CD4-positive, alpha-beta T cell treated with Interleukin-15 for 4 hours (primary cell): ENCODE measurements at places on chromosomes 11 and 22.

DNA sequence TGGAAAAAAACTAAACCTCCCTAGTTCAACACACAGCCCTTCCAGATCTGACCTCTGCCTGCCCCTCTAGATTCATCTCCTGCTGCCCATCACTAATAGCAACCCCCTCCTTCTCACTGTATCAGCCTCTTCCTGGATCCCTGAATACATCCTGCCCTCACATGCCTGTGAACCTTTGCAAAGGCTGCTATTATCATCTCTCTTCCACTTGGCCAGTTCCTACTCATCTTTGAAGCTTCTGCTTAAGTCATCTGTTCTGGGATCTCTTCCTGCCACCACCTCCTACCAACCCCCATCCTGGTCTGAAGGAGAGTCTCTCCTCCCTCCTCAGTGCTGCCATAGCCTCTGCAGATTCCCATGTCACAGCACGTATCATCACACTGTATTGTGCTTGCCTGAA is 38.0 kb upstream of the AMOTL1 start:
- DNase-seq, result no peak

DNA sequence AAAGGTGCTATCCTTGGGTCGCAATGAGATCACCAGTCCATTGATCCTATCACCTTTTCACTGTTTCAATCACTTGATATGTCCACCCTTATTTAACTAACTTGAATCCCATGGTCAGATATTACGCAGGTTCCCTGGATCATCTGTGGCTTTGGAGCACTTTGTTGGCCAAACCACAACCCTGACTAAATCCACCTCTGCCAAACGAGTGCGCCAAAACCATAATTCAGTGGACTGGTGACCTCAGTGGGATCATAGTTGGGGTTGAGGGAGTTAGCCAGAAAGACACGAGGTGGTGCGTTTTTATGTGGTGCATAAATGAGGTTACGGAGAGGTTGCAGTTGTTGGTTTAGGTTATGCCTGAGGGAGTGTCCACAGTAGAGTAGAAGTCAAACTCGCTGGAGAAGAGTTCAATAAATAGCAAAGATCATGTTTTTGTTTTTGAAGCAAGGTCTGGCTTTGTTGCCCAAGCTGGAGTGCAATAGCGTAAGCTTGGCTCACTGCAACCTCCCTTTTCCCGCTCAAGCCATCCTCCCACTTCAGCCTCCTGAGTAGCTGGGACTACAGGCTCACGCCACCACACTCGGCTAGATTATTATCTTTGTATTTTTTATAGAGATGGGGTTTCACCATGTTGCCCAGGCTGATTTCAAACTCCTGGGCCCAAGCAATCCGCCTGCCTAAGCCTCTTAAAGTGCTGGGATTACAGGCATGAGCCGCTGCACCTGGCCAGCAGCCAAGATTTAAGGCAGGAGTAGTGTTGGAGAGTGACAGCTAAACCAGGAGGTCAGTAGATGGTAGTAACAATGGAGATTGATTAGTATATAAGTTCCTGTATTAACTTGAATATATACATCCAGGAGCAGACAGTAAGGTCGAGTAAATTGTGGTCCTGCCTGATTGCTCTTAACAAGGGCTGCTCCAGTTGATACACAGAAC is 4.5 kb downstream of the FOXR1 start:
- DNase-seq, result no peak

- DNase-seq, result no peak
These were observed 7.5 kb upstream of the KRTAP5-7 start for GRCh38 chr11:71519546-71519945.

DNA sequence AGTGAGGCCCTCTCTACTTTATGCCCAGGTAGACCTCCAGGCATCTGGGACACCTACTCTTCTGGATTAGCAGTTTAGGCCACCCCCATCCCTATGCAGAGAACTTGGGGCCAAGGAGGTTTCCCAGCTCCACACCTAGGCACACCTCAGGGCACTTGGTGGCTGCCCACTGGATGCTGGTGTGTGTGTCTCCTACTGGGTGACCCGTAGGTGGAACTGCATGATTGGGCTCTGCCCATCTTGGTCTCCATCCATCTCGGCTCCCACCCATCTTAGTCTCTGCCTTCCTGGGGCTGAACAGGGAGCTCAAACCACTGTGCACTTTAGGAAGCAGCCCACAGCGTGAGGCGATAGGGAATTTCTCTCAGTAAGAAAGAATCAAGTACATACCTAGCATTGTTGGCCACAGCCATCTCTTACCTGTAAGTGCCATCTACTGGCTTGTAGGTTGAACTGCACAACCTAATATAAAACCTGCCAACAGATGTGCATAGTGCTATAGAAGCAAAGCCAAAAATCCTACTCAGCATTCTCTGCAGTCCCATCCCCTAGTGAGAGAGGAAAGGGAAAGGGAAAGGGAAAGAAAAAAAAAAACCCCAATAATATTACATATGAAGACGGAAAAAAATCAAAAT is 61.6 kb upstream of the PTPN5 start:
- no peak for DNase-seq

DNA sequence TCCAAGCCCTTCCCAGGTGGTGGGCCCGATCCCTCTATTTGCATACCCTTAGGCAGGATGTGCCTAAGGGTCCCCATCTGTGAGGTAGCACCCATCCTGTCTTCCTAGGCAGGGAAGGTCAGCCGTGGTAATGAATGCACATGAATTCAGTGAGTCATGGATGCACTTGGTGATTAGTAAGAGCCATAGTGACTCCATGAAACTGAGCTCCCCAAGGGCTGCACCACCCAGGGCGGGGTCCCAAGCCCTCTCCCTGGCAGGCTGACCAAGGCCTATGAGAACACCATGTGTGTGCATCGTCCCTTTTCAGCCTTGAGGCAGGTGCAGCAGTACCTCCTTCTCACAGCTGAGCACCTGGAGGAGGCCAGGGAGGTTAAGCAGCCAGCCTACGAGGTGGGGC is 15.6 kb upstream of the SUSD2 start:
- DNase-seq, result no peak

- DNase-seq, result no peak
These were observed 49.8 kb downstream of the SMCO4 start for GRCh38 chr11:93493252-93493897.

GRCh38 chr11:35552616-35553015 is 27.2 kb upstream of the PAMR1 start:
- DNase-seq, result no peak

DNA sequence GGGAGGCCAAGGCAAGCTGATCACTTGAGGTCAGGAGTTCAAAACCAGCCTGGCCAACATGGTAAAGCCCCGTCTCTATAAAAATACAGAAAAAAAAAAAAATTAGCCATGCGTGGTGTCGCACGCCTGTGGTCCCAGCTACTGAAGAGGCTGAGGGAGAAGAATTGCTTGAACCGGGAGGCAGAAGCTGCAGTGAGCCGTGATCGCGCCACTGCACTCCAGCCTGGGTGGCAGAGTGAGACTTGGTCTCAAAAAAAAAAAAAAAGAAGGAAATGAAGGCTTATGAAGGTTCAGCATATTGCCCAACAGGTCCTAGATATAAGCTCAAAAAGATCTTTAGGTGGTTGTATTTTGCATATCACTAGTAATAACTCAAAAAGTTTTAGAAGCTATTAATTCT is 10.2 kb downstream of the ATL3 start:
- DNase-seq, result no peak

GRCh38 chr11:87213444-87213843 is 175.7 kb downstream of the TMEM135 start:
- DNase-seq, result no peak

DNA sequence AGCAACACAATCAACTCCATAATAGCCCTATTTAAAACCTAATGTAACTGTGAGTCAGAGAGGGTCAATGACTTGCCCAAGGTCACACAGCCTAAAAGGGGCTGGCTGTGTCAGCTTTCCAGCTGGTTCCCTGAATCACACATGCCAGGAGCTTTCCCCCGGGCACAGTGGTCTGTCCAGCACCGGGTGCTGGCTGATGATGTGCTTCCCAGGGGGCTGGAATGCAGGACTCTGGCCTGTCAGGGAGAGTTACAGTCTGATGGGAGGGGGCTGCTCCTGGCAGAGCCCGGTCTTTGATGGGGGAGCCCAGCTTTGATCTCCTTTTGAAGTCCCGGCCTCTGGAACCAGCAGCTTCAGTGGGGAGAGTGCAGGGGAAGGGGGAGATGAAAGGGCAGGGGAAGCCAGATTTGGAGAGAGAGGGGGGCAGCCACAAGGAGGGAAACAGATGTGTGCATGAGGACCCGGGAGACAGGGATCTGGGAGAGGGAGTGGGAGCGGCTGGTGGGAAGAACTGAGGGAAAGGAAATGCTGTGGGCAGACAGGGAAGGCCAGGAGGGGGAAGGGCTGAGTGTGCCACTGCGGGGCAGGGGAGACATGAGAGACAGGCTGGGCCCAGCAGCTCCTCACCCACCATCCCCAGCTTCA is 102.7 kb downstream of the NECTIN1 start:
- DNase-seq, result no peak

- no peak for DNase-seq
These were observed 281.7 kb upstream of the MTNR1B start for GRCh38 chr11:92687724-92688123.

GRCh38 chr11:115333949-115334348 is 170.3 kb downstream of the CADM1 start:
- DNase-seq, result no peak

DNA sequence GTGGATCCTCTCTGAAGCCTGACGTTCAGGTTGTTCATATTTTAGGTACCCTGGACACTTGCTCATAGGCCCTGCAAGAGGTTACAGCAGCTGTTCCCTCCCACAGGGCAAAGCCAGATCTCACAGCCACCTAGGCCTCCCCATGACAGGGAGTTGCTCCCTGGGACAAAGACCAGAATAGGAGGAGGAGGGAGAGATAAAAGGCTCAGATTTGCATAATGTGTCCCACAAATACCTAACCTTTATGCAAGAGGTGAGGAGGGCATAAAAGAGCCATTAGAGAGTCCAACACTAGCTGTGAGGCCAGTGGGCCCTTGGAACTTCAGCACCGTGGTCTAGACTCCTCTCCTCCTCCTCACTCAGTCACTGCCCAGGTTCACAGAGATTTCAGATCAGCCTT is 33.8 kb downstream of the ZNF280B start:
- DNase-seq, result no peak

- no peak for DNase-seq
These were observed 2.5 kb upstream of the LRRC74B start for GRCh38 chr22:21042978-21043859.

DNA sequence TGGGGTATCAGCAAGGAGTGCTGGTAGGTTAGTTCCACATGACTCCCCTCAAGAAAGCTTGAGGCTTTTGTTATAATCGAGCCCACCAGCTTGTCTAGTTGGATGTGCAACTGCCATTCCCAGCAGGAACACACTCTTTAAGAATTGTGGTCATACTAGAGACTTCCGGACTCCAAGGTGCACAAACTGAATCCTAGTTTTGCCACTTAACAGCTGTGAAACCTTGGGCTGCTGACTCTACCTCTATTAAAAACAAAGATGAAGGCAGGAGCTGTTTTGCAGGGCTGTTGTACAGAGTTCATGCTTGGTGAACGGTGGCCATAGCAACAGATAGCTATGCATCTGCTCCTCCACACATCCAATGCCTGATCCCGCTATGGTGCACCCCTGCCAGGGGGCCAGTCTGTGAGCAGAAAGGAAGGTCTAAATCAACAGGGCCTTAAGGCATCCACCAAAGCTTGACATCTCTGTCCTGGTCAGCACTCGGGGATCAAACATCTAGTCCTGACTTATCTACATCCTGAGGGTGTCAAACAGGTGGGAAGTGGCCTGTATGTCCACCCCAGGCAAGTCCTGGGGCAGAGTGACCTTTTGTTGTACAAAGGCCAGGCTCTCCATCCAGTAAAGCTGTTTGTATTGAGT is 36.4 kb downstream of the DKK3 start:
- DNase-seq, result no peak
